ENCODE measurements at places on chromosomes 12 and 14. TPM values are rescaled to one million over a fixed set of nuclear protein-coding genes. Genes with fewer than 3 reads are reported as not detected.

Gene WDR89
- total RNA-seq = 20.8 TPM

Gene RNASE3
- not detected for total RNA-seq

Gene CCDC175
- not detected for total RNA-seq

DNA sequence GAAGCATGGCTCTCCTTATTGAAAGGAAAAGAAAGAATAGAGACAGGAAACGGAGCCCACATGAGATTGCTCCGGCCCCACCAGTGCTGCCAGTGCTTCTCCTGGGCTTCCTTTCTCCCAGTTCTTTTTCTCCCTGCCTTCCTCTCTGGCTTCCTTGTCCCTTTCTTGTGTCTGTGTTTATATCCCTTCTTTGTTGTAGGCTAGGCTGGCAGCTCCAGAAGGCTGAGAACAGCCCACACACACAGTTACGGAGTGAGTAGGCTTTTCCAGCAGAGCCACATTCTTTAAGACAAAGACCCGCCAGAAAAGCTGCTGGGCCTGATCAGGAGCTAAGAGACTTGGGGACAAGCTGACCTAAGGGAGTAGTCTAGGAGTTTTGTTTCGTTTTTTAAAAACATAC is 13.0 kb downstream of the CIPC start:
- DNase-seq = peak; percentile 69

GRCh38 chr14:105647784-105648608 is 121.6 kb downstream of the TMEM121 start:
- DNase-seq = no peak

GRCh38 chr12:69546693-69547438 is 38.4 kb upstream of the CCT2 start:
- DNase-seq = no peak

Data from tongue (tissue), 3 donors.